ENCODE measurements at places on chromosomes 3 and 15. TPM values are rescaled to one million over a fixed set of nuclear protein-coding genes. Genes with fewer than 3 reads are reported as not detected.
A peak's percentile ranks its signal among the peaks of the same experiment; 100 is the strongest.

The MYL3 gene
- not detected for total RNA-seq

The PRR20G gene
- total RNA-seq: not detected

The PML gene
- total RNA-seq: 77.2 TPM

GRCh38 chr3:147518465-147518864 lies 109.3 kb downstream of the ZIC1 start:
- no peak for DNase-seq

- DNase-seq: peak; percentile 54
Measured at GRCh38 chr15:50765195-50765967, at the start of gene SPPL2A. TSS of gene SPPL2A (minus strand) at chr15:50765706. CDS start at chr15:50765533, 173 bp downstream.

DNA sequence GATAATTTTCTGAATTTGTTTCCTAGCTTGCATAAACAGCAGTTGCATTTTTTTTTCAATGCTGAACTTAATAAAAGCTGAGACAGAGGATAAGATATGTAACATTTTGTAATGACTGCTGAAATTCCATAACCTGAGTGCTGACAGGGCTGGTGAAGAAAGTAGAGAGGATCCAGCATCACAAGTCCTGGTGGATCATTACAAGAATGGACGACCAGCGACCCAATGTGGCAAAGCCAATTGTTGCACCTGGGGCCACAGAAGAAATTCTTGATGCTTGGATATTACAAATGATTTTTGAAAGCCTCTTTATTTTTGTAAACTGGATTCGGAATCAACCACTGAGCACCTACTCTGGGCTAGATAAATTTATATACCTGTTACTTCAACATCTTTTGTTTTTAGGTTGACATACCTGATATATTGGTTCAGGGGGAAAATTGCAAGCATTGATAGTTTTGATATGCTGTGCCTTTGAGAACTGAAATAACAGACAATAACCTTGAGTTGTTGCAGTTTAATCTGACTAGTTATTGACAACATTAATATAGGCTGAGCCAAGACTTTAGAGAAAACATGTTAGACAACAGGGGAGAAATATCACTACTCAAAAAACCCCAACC lies 3.9 kb upstream of the ACTL6A start:
- no peak for DNase-seq

DNA sequence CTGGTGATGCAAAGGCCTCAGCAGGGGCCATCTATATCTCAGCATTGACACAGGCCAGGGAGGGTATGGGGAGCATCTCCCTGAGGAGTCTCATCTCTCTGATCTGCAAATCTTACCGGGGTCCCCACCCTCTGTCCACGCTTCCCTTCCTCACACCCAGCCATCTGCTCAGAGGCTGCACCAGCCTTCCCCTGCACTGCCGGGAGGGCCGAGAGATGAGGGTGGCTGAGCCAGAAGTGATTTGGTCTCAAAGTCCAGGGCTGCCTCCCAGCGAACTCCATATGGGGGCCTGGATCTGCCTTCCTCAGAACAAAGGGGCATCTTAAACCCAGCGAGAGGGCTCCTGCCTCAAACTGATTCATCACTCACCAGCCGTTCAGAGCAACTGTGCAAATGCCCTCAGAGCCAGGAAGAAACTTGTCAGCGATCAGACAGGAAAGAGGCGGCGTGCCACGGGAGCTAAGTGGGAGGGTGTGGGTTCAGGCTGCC lies 4.6 kb downstream of the IGDCC3 start:
- no peak for DNase-seq

- no peak for DNase-seq
Measured at GRCh38 chr15:53670701-53671100, 88.8 kb downstream of the WDR72 start.

All from thoracic aorta (tissue), 2 donors.